ENCODE measurements at places on chromosomes 6 and 20.

DNA sequence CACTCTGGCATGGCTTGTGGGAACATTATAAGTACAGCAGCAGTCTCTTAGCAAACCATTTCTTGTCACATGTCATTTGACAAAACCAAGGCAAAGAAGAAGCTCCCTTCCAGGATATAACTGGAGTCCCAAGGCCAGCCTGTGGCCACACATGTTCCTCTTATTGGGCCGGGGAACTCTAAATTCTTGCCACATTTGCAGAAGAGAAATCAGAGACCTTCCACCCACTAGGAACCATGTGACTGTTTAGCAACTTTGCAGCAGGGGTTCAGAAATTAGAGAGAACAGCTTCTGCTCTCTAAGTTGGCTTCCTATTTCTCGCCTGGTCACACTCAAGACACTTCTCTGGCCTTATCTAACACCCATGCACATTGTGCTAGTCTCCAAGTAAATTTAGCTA is 20.4 kb upstream of the MEP1A start:
- DNase-seq, result no peak

DNA sequence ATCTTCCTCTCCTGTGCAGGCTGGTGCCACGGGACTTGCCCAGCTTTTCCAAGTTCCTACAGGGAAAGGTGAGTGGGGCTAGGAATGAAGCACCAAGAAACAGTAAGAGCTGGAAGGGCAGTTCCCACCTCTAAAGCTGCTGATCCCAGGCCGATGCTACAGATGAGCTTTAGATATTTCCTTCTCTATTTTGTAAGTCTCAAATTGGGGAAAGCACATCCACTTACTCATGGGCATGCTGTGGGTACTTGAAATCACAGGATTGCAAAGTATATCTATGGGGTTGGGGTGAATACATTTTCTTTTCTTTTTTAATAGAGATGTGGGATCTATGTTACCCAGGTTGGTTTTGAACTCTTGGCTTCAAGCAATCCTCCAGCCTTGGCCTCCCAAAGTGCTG is 3.1 kb downstream of the ZBTB2 start:
- no peak for DNase-seq

- DNase-seq, result no peak
These were observed 118.8 kb upstream of the TRAF3IP2 start for GRCh38 chr6:111724505-111724904.

- DNase-seq, result no peak
These were observed 133.6 kb upstream of the SGK1 start for GRCh38 chr6:134451529-134451928.

GRCh38 chr6:157169226-157169625 is 154.1 kb downstream of the TMEM242 start:
- DNase-seq, result no peak

DNA sequence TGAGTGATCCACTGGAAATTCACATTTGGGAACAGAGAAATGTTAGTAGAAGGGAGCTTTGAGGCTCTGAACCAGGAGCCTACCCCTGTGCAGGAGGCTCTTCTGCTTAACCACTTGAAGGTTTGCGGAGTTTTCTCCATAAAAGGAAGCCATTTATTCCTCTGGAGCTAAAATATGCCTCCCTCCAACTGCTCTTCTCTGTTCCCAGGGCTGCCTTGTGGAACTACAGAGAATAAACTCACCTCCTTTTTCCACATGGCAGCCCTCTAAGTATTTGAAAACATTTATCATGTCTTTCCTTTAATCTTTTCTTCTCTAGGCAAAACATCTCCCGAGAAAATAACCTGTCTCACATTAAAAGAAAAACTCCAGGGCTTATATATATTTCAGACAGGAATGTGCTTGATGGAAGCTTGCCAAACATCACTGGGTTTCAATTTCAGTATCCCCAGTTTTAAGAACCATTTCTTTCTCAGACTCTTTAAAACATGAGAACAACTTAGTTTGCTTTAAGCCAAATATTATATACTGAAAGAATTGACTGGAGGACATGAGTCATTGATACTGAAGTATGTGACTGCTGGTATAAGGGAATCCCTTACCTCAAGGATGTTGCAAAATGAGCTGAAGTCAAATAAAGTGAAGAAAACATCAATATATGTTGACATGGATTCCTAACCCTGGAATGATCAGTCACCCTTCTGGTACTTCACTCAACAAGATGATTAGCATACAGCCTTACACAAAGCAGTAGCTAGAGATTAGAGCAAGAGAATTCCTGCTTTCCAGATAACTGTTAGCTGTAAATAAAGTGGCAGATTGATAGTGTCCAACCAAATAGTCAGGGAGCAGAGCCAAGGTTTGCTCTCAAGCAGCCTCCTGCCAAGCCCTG is 74.0 kb downstream of the ZBTB2 start:
- no peak for DNase-seq

DNA sequence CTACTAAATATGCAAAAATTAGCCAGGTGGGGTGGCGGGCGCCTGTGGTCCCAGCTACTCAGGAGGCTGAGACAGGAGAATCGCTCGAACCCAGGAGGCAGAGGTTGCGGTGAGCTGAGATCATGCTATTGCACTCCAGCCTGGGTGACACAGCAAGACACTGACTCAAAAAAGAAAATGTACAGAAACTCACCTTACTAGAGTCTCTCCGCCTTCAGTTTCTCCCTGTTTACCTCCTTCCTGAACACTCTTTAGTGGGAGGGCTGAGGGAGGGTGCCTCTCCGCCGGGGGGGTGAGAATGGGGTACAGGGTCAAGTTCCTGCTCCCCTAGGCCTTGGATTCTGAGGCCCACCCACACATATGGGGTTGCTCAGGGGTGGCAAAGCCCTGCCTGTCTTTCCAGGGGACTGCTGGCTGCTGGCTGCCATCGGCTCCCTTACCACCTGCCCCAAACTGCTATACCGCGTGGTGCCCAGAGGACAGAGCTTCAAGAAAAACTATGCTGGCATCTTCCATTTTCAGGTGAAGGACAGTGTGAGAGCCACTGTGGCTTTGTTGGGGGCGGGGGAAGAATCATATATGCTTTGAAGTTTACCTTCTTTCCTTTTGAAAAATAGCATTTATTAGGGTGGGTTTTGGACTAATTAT is 13.4 kb downstream of the CAPN11 start:
- no peak for DNase-seq

- DNase-seq, result no peak
These were observed 94.1 kb downstream of the HIVEP2 start for GRCh38 chr6:142850679-142851423.

- DNase-seq, result no peak
These were observed 3.3 kb downstream of the MYO6 start for GRCh38 chr6:75752365-75752764.

- no peak for DNase-seq
These were observed 947.3 kb downstream of the KIF16B start for GRCh38 chr20:15625981-15626380.

- DNase-seq, result no peak
These were observed at the start of gene CD24 for GRCh38 chr6:106974336-106974998. Gene CD24, minus strand, starts transcription at chr6:106974729. Its CDS starts 83 bp downstream, at chr6:106974646.

- no peak for DNase-seq
These were observed 116.7 kb downstream of the JPH2 start for GRCh38 chr20:44070139-44070900.

- DNase-seq, result peak; percentile 94
These were observed 97.4 kb downstream of the OR2B2 start for GRCh38 chr6:27814665-27815424.

DNA sequence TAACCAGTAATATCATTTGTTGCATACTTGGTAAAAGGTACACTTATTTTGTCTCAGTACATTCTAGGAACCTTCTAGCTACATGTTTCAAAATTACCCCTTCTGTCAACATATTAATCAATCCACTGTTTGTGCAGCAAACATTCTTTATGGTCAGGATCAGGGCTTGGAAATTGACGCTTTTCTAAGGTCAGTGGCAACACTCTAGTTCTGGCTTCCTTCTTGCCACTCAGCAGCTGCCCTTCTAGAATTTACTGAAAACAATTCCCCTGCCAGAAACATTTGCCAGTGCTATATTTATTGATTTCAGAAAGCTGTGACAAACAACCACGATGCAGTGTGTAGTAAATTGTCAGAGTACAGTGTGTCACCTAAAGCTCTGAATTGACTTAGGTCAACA is 84.7 kb upstream of the FBXL4 start:
- no peak for DNase-seq

DNA sequence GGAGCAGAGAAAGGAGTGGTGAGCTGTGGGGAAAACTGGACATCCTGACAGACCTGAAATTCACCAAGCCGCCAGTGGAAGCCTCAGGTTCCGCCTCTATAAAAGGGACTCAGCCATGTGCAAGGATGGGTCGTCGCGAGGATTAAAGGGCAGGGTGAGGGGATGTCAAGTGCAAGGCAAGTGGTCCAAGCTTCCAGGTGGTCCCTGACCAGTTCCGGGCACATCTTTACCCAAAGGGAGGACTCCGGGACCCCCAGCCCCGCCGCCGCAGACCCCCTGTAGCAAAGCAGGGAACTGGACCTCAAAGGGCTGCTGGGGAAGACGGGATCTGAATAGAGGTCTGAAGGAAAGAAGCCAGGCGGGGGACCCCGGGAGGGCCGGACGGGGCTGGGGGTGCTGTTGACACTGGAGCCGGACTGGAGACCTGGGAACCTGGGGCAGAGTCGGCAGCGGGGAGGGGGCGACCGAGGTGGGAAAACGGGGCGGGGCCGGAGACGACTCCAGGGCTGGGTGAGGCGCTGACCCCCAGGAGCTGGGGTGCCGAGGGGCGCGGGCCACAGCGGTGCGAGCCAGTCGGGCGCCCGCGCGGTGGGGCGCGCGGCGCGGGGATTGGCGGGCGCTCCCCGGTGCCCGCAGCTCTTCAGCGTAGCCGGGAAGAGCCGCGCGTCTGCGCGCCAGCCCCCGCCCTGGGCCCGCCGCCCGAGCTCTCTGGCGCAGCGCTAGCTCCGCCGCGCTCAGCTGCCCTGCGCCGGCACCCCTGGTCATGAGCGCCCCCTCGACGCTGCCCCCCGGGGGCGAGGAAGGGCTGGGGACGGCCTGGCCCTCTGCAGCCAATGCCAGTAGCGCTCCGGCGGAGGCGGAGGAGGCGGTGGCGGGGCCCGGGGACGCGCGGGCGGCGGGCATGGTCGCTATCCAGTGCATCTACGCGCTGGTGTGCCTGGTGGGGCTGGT is at the start of gene SSTR4:
SSTR4 (plus strand) TSS at position 592 of the 951 bp plus-strand sequence; CDS start at position 764, 172 bp downstream.
- DNase-seq, result peak; percentile 36

DNA sequence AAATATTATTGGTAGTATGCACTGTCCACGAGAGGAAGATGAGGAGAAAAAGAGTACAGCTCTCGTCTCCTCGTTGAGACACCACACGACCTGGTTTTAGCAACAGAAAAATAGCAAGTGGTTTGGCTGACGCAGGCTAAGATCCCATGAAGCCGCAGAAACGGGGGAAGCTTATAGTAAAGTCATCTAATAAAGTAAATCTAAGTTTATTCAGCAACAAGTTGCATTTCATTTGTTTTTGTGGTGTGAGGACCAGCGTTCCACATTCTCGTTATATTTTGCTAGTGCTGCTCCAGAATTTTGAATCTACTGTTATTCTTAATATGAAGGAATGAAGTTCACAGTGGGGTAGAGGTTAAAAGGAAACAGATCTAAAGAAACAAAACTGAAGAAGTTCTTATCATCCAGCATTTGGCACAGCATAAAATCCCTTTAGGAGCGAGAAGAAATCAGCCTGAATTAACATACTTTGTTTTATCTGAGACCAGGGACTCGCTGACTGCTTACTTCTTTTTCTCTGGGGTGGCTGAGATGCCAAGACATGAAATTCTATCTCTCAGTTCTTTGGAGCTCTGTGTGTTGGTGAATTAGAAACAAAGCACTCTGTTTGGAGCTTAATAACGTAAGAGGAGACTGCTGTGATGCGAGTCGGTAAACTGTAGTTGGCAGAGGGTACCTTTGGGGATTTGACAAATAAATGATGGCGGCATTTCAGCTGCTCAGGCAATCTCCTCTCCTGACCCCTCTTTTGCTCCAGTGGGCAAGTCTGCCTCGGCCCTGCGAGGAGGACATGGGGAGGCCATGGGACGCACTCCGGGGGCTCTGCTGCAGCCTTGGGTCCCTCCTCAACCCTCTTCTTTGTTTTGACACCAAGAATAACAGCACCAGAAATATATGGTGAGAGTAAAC is 24.9 kb upstream of the IRF4 start:
- peak; percentile 36 for DNase-seq

- DNase-seq, result no peak
These were observed 4.0 kb downstream of the IRF4 start for GRCh38 chr6:395432-396125.

GRCh38 chr20:42276718-42277602 is 658.8 kb upstream of the CHD6 start:
- peak; percentile 36 for DNase-seq

GRCh38 chr20:5448449-5449118 is 131.8 kb upstream of the PROKR2 start:
- DNase-seq, result peak; percentile 69

GRCh38 chr6:8539453-8539852 is 104.1 kb upstream of the SLC35B3 start:
- DNase-seq, result no peak

- no peak for DNase-seq
These were observed 40.9 kb downstream of the LGSN start for GRCh38 chr6:63278916-63279315.

Measured in retina (tissue), 1 donor.